ENCODE measurements at places on chromosomes 7 and 10.

- DNase-seq = peak; percentile 83
Observed at GRCh38 chr10:12350167-12350872, 973 bp downstream of the CAMK1D start.

DNA sequence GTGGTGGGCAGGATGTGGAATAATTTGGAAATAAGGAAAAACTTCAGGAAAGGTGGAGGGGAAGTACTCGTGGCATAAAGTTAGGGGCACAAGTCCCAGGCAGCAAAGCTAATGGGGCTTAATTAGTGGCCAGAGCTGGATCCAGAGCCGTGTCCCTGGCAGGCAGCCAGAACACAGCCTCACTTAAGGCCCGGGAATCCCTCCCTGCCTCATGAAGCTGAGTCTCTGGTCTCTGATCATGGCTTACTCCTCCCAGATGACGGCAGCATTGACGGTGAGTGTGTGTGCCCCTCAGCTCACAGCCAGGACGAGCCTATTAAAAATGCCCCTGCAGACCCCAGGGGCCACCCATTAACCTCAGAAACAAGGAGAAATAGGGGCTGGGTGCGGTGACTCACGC, 48.2 kb upstream of the NPTX2 start:
- DNase-seq = no peak

DNA sequence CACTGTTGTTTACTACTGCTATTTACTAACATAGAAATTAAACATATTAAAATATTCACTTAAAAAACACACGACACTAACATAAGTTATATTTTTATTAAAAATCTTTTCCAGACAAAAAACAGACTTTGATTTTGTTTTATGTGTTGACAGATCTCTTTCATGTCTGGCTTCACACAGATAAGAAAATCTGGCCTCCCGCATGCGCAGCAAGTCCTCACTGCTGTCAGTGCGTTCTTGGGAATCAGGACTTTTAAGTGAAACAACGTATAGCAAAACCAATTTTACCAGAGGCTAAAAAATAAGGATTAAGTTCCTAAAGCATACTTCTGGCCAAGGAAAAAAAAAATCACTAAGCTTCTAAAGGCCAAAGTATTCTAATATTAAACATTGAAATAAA, 1.2 kb upstream of the IDI1 start:
- DNase-seq = no peak

DNA sequence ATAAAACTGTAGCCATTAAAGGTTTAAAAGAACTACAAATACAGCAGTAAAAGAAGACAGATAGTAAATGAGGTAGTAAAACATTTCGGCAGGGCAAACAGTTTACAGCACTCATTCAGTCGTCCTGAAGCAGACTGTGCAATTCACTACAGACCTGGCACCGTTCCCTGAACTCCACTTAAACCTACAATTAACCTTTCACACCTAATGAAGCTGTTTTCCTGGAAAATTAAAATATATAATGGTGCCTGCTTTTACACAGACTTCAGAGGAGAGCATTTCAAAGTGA, 335.3 kb downstream of the GFRA1 start:
- no peak for DNase-seq

DNA sequence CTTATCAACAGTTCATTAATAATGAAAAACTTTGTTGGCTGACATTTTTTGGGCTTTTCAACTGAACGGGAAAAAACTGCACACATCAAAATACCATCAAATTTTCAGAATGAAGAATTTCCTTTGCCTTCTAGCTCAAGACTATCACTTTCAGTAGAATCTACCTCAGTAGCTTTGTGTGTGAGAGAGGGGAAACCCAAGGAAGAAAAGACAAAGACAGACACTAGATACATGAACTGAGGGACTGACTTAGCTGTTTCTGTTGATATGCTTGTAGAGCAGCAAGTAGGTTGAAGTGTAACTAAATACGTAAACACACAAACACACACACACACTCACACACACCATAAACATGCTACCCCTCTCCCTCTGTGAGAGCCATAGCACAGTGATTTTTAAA, 257.1 kb downstream of the CDK14 start:
- DNase-seq = no peak

GRCh38 chr10:100986623-100986951, 710 bp downstream of the MRPL43 start:
- DNase-seq = no peak
